Astrocyte of the hippocampus (primary cell): ENCODE measurements at places on chromosomes 2 and 18.

DNA sequence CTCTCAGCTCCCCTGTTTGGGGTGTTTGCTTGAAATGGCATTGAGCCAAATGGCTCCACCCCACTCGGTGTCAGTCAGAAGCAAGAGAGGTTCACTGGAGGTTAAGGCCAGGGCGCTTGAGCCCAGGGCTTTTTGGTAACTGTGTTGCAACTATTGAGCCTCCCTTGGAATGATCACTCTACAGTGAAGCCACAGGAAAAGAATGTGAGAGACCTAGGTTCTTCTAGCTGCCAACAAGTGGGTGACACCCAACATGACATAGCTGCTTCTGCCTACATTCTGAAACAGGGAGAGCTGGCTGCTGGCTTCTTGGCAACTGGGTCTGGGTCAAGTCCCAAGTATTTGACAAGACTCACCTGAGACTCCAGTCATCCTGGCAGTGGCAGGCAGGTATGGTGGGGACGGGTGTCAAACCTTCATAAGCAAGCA, 7.1 kb upstream of the GRHL1 start:
- DNase-seq, result no peak

DNA sequence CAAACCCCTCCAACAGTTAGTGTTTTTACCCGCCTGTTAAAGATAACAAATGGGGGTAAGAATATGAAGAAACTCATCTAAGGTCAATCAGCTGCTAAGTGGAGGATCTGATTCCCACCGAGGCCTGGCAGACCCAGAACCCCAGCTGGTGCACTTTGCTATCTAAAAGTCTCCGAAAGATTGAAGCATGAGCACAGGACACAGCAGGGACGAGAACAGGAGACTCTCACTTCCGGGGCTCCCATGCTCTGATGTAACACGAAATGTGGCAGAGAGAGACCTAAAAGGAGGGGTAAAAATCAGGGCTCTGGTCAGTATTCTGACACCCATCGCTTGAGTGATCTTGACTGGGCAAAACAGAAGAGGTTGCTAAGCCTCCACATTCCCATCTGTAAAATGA, 119.7 kb downstream of the PDCL3 start:
- no peak for DNase-seq

GRCh38 chr2:69742322-69742952, 503 bp downstream of the ANXA4 start:
- peak; percentile 54 for DNase-seq

- no peak for DNase-seq
These were observed 237.4 kb upstream of the SMAD2 start for GRCh38 chr18:48167897-48168253.

DNA sequence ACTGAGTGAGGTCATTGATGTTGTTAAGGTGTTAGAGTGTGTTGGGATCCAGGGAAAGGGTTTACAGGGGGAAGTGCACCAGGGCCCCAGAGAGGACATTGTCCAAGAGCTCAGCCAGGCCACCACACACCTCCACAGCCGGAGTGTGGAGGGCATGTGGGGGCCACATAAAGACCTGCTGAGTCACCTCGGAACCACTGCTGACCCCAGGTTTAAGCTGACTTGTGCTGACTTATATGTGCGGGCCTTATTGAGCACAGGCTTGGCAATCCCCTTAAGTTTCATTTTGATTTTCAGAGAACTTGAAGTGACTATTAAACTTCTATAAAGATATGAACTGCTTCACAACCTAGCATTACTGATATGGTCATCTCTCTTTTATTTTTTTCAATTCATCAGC, 166.2 kb upstream of the MAP3K20 start:
- no peak for DNase-seq

GRCh38 chr2:100527440-100528015, 35.3 kb upstream of the PDCL3 start:
- no peak for DNase-seq

DNA sequence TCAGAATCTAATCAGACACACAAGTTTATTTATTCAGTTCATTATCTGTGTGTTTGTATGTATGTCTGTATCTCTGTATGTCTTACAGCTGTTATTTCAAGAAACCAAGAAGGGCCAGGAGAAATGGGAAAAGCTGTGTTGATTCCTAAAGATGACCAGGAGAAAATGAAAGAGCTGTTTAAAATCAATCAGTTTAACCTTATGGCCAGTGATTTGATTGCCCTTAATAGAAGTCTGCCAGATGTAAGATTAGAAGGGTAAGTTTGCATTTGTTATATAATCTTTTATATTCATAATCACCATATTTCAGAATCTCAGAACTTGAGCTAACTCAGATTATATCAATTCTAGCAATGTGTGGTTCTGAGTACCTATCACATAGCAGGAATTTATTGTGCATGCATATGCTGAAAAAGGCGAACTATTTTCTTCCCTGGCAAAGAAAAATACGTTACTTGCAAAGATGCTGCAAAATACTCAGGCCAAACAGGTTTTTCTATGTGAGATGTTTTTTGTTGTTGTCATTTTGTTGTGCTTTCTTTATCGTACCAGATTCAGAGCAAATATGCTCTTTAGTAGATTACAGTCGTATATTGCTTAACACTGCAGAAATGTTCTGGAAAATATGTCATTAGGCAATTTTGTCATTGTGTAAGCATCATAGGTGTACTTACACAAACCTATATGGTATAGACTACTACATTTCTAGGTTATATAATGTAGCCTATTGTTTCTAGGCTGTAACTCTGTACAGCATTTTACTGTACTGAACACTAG, 268.7 kb downstream of the GALNT13 start:
- no peak for DNase-seq

GRCh38 chr18:49100226-49100968, 149.6 kb upstream of the SMAD7 start:
- DNase-seq, result peak; percentile 88

DNA sequence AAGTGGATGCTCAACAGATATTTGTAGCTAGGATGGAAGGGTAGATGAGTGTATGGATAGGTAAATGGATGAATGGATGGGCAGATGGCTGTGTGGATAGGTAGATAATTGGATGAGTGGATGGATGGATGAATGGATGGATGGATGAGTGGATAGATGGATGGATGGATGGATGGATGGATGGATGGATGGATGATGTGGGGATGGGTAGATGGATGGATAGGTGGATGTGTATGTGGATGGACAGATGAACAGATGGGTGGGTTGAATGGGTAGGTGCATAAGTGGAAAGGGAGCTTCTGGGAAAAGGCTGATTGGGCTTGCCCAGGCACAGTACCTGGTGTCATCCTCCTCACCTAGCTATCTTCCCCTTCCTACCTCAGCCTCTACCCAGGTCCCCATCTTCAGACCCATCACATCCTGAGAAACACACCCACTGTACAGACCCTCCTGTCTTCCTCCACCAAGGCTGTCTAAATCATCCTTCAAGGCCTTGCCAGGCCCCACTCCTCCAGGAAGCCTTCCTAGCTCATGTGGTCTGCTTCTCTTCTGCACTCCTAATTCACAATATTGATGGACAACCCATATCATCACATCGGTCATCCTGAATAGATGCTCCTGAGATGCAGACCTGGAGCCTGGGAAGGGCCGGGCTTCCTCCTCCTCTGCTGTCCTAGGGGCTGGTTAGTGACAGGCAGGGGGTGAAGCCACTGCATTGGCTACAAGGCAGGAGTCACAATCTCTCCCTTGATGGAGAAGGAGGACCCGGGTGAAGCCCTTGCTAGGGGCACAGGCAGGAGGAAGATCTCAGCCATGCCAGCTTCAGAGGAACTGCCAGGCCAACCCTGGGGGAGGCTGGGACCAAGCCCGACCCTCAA, 49.4 kb downstream of the SMAD7 start:
- no peak for DNase-seq

DNA sequence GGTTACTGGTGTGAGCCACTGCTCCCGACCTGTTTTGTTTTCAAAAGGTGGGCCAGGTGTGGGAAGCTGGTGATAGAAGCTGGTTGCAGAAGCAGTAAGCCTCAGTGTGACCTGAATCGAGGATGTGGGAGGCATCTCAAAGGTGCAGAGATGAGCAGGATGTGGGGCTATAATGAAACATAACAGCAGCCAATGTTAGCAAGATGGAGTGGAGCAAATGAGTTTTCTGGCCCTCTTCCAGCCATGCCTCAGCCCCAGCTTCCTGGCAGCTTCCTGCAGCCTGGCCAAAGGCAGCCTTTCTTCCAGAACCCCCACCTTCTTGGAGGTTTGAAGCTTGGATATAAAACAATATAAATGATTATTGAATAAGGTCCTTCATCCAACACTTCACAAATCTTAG, 184.8 kb downstream of the NCK2 start:
- DNase-seq, result peak; percentile 23

GRCh38 chr2:59047373-59047995, 806.4 kb upstream of the FANCL start:
- DNase-seq, result no peak

- peak; percentile 70 for DNase-seq
These were observed 887.9 kb downstream of the NRXN1 start for GRCh38 chr2:50143822-50144575.

DNA sequence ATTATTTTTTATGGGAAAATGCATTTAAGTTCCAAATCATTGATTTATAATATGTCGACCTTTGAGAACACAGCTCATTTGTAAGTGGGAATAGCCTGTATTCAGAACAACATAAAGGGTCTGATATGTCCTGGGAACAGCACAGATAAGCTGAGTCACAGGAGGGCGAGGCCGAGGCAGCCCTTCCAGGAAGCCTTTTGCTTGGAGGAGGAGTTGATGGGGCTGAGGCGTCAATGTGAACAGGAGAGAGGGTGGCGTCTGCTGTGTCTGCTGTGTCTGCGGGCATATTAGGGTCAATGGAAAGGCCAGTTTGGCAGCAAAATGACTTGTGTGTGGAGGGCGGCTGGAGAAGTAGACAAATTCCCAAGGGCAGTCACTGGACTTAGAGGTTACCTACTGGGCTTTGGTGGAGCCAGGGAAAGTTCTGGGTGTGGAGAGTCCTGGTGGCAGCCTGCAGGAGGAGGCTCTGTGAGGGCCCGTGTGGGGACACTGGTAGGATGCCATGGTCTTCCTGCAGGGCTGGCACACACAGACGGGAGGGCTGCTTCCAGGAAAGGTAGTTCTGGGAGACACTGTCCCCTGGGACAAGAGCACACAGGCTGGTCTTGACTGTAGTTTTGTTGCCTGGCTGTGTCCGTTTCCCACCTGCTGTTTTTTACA, 128.1 kb downstream of the GLI2 start:
- peak; percentile 67 for DNase-seq

DNA sequence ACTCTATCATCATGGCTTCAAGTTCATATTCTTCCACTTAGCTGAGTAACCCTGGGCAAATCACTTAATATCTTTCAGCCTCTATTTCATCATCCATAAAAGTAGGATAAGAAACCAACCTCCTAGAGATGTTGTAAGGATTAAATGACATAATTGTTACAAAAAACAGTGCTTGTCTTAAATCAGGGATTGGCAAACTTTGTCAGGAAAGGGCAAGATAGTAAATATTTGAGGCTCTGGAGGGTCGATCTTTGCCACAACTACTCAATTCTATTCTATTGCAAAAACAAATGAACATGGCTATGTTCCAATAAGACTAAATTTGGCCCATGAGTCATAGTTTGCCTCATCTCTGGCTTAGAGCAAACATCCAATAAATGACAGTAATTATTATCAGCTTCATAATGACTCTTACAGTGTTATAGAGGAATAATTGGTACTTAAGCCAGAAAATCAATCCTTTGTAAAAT, 184.7 kb downstream of the SATB2 start:
- DNase-seq, result peak; percentile 44

- no peak for DNase-seq
These were observed 129.2 kb downstream of the MTX2 start for GRCh38 chr2:176398243-176399073.

- no peak for DNase-seq
These were observed 128.1 kb upstream of the PDE1A start for GRCh38 chr2:182554950-182555349.

- DNase-seq, result no peak
These were observed 127.6 kb upstream of the CDCA7 start for GRCh38 chr2:173226899-173227698.

GRCh38 chr2:228507870-228508269, 326.4 kb upstream of the SPHKAP start:
- DNase-seq, result no peak

GRCh38 chr18:76195601-76196000, 299.4 kb downstream of the ZNF516 start:
- DNase-seq, result no peak

DNA sequence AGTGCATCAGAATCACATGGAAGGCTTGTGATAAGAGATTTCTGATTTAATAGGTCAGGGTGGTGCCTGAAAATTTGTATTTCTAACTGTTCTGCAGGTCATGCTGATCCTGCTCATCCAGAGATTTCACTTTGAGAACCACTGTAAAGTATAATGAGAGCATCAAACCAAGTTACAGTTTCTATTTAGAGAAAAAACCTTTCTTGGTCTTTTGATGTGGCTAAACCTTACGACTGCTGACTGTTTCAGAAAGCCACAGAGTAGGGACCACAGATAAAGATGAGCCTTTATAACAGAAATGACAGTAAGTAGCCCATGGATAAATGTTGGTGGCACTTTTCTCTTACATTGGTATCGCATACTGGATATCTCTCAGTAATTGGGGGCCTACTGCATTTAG, 109.4 kb upstream of the FANCL start:
- no peak for DNase-seq
